ENCODE measurements at places on chromosomes 2 and 18. TPM values are rescaled to one million over a fixed set of nuclear protein-coding genes. Genes with fewer than 3 reads are reported as not detected.

DNA sequence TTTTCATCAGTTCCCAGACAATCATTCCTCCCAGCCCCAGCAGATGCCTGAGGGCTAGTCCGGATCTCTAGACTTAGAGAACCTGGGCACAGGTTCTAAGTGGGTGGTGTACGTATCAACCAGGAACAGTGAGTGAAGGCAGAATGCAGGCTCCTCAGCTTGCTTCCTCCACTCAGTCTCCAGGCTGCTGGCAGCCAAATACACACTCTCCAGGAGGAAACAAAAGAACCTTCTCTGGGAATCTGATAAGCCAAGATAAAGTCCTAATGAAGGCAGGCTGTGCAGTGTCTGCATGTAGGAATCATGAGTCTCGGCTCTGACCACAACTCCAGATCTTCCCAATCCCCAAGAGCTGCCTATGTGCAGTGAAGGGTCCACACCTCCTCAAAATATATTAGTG lies 245.7 kb downstream of the SP3 start:
- no peak for DNase-seq

DNA sequence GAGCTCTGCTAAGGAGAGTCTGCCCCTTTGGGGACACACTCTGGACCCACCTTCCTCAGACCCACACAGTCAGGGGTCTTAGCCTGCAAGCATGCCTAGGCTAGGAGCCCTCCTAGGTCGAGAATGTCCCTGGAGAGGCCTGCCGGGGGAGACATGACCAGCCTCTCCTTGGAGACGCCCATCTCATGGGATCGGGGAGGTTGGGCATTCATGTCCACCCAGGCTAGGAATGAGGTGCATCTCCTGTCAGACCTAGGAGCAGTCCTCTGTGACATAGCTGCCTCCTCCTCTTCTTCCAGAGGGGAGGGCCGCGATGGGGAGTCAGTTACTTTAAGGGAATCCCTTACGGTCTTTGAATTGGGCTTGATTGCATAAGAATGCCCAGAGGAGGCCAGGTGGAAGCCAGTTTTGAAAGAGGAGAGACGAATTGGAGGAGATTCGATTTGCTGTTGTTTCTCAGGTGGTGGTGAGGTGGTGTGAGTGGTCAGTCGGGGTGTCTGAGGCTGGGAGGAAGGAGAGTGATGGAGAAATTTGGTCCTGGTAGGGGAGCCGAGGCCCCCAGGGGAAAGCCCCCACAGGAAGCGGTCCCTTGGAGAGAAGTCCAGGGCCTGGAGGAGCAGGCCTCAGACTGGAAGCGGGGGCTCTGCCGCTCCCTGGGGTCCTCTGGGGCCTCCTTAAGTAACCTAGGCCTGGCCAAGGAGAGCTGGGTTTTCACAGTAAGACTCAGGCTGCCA lies 241.3 kb downstream of the DYSF start:
- DNase-seq: no peak

DNA sequence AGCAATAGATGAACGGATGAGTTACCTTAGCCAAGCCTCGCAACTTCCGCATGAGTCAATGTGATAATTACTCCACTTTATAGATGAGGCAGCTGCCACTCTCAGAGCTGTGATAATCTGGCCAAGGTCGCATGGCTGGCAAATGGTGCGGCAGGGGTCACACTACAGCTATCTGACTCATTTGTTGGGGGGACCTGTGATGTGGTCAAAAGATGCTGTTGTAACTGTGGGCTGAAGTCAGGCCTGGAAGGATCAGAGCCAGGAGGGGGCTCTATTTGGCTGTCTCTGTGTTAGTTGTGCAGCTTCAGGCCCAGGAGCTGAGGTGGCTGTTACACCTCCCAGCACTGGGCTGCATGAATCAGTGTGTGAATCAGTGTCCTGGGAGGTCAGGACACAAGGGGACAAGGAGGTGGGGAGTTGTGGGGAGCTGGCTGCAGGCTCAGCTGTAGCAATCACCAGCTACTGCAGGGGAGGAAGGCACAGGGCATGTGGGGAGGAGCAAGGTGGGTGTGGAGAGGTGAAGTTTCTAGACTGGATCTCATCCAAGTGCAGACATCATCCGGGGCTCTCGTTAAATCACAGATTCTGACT lies 33.1 kb downstream of the NGEF start:
- no peak for DNase-seq

- no peak for DNase-seq
These were observed 118.8 kb upstream of the CTAGE1 start for GRCh38 chr18:22536558-22536957.

NLRC4 gene
- 0.80 TPM for polyA plus RNA-seq

DSG2 gene
- polyA plus RNA-seq: 55.2 TPM

DNA sequence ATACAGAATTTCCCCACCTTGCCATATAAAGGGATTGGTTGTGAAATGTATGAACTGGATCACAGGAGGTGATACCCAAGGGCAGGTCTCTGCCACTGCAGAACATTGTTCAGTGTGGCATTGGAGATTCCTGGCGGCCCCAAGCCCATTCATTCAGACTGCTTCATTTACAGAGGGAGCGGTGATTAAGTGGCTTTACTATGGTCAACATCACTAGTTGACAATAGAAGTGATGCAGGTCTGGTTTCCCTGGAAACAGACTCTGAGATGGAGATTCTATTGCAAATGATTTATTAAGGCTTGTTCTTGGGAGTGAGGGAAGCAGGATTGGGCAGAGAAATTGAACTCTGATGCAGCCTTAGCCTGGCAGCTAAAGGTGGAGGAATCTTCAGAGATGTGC lies 62.4 kb downstream of the ZDBF2 start:
- no peak for DNase-seq

UPP2 gene
- polyA plus RNA-seq: 7.0 TPM

SELENOI gene
- 22.0 TPM for polyA plus RNA-seq

GRCh38 chr18:39951142-39951720 lies 2003.8 kb upstream of the PIK3C3 start:
- no peak for DNase-seq

GRCh38 chr2:17915099-17915498 lies 36.6 kb downstream of the KCNS3 start:
- no peak for DNase-seq

DNA sequence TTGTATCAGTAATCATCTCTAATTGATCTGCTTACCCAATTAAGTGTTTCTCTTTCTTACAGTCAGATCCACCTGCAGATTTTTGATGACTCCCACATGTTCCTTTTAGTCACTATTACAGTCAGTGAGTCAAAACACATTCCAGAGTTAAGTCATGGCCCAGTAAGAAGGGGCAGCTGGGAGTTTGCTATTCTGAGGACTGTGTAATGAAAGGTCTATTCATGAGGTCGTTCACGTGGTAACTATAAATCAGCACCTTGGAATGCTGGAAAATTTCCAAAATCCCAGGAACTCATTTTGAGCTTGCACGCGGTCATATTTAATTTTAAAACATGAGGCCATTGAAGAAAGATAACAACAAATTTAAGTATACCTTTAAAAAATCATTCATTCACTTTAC lies 252.5 kb downstream of the XIRP2 start:
- peak; percentile 68 for DNase-seq

- DNase-seq: no peak
These were observed 28.5 kb downstream of the SLC66A2 start for GRCh38 chr18:79922971-79923411.

DNA sequence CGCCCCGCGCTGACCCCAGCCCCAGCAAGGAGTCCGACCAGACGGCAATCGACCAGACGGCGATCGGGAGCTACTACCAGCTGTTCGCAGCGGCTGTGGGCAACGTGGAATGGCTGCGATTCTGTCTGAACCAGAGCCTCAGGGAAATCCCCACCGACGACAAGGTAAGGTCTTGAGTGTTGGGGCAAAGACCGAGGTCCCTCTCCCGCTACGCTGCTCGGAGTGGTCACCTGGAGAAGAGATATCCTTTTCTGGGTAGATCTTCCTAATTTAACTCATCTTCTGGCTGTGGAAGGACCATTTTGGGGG lies 704 bp downstream of the ANKRD53 start:
- DNase-seq: no peak

DNA sequence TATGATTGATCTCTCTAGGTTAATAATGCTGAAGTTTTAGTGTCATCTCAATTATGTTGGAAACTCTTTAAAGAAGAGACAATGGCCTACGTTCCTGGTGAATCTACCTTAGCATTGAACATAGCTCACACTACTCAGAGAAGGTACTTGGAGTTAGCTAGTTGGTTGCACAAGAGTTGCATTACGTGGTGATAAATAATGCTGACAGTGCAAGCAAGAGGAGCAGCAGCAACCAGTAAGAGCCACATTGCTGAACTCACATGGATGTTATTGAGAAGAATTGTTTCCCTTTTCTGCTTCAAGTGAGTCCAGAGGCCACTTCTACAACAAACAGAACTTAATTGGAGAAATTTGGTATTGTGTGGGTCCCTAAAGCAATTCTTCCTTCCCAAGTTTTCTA lies 737.1 kb downstream of the TDRD15 start:
- no peak for DNase-seq

DNA sequence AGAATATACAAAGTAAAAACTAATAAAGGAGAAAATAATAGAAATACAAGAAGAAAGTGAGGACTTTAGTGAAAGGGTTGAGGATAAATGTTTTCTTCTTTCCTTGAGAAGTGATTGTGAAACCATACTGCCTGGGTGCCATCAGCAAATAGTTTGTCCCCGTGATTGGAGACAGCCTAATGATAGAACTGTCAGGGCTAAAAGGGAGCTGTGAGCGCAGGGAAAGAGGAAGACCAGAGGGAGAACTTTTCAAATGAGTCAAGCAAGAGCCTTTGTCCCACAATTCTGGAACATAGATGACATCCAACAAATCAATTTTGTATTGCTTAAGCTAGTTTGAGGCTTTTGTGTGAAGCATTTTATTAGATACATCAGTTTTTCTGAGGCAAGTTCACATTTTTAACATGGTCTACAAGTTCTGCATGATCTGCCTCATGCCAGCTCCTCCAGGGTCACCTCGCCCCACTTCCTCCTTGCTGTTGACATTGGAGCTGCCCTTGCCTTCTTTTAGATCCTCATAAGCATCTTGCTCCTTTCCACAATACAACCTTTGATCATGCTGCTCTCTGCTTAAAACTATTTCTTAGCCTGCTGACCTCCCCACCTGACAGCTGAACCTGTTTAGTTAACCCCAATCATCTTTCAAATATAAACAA lies 213.4 kb upstream of the REG3G start:
- no peak for DNase-seq

GRCh38 chr2:28247290-28247689 lies 145.4 kb upstream of the FOSL2 start:
- no peak for DNase-seq

PSMA8 gene
- polyA plus RNA-seq: not detected

DNA sequence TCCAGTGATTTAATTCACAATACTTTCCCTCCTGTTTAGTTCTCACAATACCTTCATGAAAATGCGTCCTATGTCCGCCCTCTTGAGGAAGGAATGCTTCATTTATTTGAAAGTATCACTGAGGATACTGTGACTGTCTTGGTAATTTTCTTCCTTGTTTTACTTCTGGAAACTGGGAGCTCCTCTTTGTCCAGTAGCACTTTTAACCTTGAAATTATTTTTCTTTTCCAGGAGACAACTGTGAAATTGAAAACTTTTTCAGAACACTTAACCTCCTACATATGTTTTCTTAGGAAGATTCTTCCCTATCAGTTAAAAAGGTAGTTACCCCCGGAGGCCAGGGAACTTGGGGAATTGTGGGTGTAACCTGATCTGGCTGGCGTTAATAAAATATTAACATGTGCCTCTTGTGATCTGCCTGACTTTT lies 58.9 kb upstream of the STON1 start:
- no peak for DNase-seq

DNA sequence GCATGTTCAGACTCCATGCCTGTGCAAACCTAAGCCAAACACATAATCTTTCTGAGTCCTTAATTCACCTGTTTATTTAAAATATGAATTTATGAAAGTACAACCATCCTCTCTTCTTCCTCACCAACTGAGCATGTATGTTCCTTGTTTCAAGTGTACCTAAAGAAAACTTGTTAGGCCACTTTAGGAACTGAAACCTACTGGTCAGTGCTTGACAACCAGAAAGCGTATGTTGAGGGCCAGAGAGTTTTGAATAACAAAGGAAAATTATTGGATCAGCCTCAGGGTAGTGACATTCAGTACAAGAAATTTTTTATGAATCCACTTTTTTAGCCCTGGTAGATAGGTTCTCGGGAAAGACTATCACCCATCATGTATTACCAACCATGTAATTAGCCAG lies 847.6 kb upstream of the CELF4 start:
- DNase-seq: no peak
